Omental fat pad (tissue), 4 donors: ENCODE measurements at places on chromosomes 1 and 21.

- no peak for DNase-seq
These were observed 4.5 kb downstream of the PODN start for GRCh38 chr1:53066488-53066887.

- no peak for DNase-seq
These were observed 1.9 kb downstream of the WLS start for GRCh38 chr1:68230484-68230802.

DNA sequence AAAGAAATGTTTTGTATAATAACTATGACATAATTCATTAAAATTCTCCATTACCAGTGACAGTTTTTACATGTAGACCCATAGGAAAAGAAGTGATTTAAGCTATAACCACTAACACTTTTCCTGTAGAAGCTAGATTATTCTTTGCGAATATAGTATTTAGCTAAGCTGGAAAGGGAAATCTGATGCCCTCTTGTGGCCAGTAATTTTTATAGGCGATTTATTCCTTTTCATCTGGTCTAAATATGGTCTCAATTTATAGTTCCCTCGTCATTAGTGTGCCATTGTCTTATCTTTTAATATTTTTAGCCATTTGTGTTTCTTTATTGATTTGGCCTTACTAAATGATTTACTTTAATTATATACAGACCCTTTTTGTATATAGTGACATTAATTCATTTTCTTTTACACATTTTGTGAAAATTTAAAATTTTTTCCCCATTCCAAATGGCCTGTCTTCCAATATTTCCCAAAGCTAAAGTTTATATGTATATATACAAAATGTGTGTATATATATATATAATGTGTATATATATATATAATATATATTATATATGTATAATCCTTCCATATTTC, 26.7 kb downstream of the BTG3 start:
- no peak for DNase-seq

GRCh38 chr21:35163411-35163810, 114.3 kb upstream of the RUNX1 start:
- DNase-seq, result no peak

- no peak for DNase-seq
These were observed 402 bp upstream of the AK4 start for GRCh38 chr1:65147424-65148177.
